Stimulated activated CD8-positive, alpha-beta memory T cell treated with anti-CD3 and anti-CD28 coated beads, Interleukin-2, amount 100 ng/mL, for 48 hours (primary cell): ENCODE measurements at places on chromosomes 3 and 15.
A peak's percentile ranks its signal among the peaks of the same experiment; 100 is the strongest.

GRCh38 chr3:156710429-156710828, 36.0 kb downstream of the TIPARP start:
- no peak for DNase-seq

- DNase-seq = no peak
Observed at GRCh38 chr3:112815981-112816380, 30.7 kb downstream of the CD200R1L start.

DNA sequence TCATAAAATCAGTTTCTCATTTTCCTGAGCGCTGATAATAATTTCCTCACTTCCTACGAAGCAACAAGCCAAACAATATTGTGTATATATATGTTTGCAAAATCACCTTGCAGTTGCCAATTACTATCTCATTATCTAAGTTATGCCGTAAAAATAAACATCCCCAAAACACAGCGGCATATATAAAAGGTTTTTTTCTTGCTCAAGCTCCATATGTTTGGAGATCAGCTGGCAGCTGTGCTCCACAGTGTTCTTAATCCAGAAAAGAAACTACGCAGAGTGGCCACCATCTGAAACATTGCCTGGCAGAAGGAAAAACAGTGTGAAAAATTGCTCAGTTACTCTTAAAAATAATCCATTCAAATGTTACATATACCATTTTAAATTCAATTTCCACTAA, 951.4 kb downstream of the PLOD2 start:
- DNase-seq = no peak

GRCh38 chr15:31223478-31224350, 102.9 kb upstream of the KLF13 start:
- DNase-seq = no peak

DNA sequence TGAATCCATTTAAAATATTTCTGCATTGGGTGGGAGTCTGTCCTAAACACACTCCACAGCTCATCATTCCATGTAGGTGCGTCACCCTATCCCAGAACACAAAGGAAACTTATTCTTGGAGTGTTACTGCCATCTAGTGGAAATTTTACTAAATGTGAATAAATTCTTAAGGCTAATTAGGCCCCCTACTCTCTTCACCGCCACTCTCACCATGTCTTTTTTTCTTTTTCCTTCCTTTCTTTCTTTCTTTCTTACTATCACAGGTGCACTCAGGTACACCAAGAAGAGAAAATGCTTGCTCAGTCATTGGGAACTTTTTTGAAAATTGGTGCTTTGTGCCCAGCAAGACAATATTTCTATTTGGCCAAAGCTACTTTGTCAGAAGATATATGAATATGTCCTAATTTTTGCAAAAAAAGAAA, 26.4 kb upstream of the ATP8B4 start:
- DNase-seq = no peak

GRCh38 chr3:144273601-144274000, 302.0 kb downstream of the DIPK2A start:
- DNase-seq = no peak

DNA sequence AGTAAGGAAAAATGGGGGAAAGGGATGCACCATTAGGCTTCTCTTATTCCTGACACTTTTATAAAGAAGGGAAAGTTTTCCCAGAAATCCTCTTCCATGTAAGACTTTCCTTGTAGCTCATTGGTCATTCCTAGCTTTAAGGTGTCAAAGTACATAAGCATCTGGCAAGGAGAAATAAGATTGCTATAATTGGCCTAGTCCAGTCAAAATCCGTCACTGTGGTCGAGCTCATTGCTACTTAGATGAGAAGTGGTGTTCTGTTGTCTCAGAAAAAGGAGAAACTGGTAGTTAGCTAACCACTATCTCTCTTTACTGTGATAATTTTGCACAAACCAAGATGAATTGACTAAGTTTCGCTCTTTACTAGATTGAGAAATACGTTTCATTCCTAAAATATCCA, 370.1 kb downstream of the CNTN4 start:
- no peak for DNase-seq

DNA sequence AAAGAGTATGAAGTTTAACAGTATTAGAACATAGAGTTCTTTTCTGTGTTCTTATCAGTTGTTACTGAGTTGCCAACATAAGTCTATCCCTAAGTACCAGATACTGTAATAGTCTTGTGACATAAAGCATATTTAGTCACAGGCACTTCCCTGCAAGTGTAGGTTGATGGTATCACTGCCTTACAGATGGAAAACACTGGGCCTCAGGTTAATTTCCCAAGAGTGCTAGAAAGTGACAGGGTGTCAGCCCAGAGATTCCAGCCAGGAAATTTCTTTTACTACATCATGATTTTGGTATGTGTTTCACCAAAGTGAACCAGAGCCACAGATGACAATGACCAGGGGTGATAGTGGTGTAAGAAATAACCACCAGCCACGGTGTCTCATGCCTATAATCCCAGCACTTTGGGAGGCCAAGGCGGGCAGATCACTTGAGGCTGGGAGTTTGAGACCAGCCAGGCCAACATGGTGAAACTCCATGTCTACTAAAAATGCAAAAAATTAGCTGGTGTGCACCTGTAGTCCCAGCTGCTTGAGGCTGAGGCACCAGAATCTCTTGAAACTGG, 3.2 kb downstream of the EIF1B start:
- no peak for DNase-seq

DNA sequence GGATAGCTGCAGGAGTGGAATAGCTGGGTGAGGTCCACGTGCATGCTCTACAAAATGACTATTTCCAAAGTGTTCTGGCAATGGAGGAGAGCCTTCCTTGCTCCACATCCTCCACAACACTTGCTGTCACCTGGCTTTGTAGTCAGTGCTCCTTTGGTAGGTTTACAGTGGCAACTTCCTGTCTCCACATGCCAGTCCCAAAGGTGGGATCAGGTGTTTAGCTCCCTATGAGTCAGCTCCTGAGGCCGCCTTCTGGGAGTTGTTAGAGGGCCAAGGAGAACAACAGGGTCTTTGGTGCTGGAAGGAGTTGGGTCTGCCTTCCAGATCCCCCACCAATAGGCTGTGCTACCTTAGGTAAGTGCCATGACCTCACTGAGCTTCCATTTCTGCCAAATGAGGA, 15.3 kb upstream of the LIMD1 start:
- DNase-seq = no peak

DNA sequence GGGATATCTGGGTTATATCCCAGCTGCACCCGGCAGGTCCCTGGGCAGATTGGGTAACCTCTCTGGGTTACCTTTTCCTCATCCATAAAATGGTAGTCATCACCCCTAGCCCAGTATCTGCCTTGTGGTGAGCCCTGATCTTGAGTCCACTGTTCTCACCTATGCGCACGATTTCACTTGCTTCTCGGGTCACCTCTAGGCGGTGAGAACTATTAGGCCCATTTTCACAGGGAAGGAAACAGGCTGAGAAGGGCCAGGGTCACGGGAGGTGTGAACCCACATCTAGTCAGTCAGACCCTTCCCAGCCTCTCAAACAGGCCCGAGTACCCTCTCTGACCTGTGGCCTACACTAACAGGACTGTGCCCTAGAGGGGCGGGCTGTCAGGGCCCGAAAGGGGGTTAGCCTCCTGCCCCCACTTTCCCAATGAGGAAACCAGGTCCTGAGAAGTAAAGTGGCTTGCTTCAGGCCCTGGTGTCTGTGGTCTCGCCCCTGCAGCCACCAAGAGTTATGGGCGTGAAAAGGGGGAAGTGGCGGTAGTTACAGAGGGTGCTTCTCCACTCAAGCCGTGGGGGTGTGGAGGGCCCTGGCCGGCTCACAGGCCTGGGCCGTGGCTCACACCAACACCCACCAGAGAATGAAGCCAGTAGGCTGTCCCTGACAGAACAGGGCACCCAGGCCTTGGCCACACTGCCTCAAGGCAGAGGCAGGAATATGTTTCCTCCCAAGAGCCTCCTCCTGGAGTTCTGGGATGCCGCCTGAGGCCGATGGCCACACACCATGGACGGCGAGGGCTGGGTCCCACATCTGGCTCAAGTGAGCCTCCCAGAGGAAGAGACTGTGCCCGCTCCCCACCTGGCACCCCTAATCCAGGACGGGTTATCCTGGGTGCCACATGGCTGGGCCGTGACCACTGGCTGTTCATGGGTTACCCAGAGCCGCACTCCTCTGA, 19.5 kb downstream of the PSTPIP1 start:
- DNase-seq = no peak

DNA sequence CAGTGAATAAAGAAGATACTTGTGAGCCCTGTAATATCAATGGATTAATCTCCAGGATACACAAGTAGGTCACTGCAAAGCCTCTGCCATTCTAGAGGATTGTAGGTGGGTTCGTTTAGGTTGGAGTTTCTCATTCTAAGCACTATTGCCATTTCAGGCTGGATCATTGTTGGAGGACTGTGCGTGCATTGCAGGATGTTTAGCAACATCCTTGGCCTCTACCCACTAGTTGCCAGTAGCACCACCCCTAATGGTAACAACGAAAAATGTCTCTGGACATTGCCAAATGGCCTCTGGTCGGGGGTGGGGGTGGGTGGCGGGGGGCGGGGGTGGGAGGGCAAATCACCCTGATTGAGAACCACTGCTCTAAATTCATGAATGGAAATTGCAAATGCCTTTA, 4.9 kb upstream of the IFT57 start:
- no peak for DNase-seq

DNA sequence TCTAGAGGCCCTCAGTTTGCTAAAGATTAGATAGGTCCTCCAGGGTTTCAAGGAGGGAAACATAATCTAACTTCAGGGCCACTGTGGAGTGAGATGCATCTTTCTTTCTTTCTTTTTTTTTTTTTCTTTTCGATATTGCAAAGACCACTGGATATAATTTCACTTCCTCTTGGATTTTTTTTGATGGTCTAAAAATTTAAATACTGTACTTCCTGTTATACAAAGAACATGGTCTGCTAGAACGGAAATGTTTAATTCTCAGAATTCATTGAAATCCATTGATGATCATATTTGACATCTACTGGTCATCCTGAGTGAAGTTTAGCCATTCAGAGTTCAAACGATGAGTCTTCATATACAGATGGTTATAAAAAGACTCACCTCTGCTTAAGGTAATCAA, 808.8 kb upstream of the LMCD1 start:
- no peak for DNase-seq

- DNase-seq = peak; percentile 36
Observed at GRCh38 chr15:66946578-66947164, 118.7 kb upstream of the SMAD3 start.

- DNase-seq = no peak
Observed at GRCh38 chr3:195054311-195054710, 216.6 kb downstream of the XXYLT1 start.

- DNase-seq = no peak
Observed at GRCh38 chr3:176615826-176616225, 581.5 kb downstream of the TBL1XR1 start.

- DNase-seq = no peak
Observed at GRCh38 chr3:62378921-62379320, 5.6 kb upstream of the FEZF2 start.

DNA sequence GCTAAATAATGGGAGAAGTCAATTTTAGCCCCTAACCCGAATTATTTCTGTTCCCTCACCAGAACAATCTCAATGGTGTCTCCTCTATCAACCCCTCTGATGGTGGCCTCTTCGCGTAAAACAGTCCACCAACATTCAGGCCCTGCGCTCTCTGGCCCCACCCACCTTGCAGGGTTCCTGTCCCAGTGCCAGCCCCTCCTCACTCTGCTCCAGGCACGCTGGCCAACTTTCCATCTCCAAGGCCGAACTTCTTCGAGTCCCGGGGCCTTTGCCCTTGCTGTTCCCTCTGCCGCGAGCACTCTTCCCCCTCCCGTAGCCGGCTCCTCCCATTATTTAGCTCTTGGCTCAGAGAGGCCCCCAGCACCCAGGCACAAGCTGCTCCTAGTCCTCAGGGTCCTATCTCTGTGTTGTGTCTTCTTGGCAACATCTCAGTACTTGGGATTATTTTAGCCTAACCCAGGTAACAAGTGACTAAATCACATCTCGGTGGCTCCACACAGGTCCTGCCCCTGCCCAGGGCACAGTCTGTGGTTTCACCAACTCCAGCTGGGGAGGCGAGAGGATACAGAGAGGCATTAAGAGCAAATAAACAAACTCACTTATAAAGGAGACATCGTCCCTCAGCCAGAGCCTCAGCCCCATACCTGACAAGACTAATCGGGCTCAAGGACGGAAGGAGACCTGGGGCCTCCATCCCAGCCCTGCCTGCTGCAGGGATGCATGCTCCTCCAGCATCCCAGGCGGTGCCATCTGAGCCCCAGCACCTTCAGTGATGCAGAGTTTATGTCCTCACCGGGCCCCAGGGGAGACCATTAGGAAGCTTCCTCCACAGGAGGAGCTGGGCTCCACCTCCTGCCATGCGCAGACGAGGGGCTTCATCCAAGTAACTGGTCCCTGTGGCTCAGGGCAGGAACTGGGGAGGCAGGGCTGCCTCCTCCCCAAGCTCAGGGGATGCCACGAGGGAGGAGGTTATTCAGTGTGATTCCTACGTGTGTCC, 19.7 kb upstream of the IQSEC1 start:
- no peak for DNase-seq

GRCh38 chr15:92617549-92618520, 37.7 kb downstream of the FAM174B start:
- DNase-seq = no peak

- DNase-seq = no peak
Observed at GRCh38 chr15:94621736-94622135, 390.4 kb downstream of the MCTP2 start.

GRCh38 chr3:194395778-194396538, 3.1 kb downstream of the GP5 start:
- DNase-seq = peak; percentile 30

DNA sequence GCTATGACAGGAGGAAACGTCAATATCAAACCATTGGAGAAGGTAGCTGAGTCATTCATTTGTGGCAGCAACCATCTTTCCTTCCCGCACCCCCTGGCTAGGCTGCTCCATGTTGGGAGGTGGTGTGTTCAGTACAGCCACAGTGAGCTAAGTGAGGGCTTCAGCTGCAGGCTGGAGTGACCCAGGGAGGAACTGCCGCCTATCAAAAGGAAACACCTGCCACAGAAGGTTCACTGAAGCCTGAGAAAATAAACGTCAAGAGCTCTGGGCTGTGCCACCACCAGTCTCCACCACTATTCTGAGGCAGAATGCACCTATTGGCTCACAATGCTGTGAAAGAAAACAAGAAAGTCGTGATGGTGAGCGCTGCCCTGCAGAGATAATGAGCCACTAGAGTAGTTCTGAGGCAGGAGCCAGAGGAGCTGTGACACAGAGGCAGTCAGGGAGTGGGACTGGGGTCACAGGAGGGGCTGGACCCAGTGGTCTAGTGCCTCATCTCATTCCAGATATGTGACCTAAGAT, 34.8 kb upstream of the CD47 start:
- peak; percentile 27 for DNase-seq

GRCh38 chr3:75075158-75075557, 460.7 kb upstream of the CNTN3 start:
- no peak for DNase-seq
